Type B pancreatic cell (in vitro differentiated cells): ENCODE measurements at places on chromosomes 3 and 15. TPM values are rescaled to one million over a fixed set of nuclear protein-coding genes. Genes with fewer than 3 reads are reported as not detected.

MUC20 gene
- 19.7 and 20.0 TPM in 2 replicates for total RNA-seq

RASL12 gene
- 0.33 and 4.0 TPM in 2 replicates for total RNA-seq

SPPL2A gene
- 72.4 and 86.3 TPM in 2 replicates for total RNA-seq

ACP3 gene
- total RNA-seq: 3.5 and 8.2 TPM in 2 replicates

MESP2 gene
- not detected in 2 replicates for total RNA-seq

ZKSCAN7 gene
- total RNA-seq: 9.7 and 17.2 TPM in 2 replicates

SH2D7 gene
- total RNA-seq: not detected in 2 replicates

ACSBG1 gene
- total RNA-seq: 0.71 TPM in 1 of 2 replicates, not detected in the other

SERPINI2 gene
- 0.70 TPM in 1 of 2 replicates, not detected in the other for total RNA-seq

EOGT gene
- 4.5 and 8.4 TPM in 2 replicates for total RNA-seq

CELSR3 gene
- total RNA-seq: 9.8 and 10.2 TPM in 2 replicates

CHL1 gene
- 0.59 and 1.4 TPM in 2 replicates for total RNA-seq

ALAS1 gene
- total RNA-seq: 57.1 and 60.8 TPM in 2 replicates

STRA6 gene
- 19.2 and 158 TPM in 2 replicates for total RNA-seq

TIGIT gene
- not detected in 2 replicates for total RNA-seq

CHCHD4 gene
- total RNA-seq: 13.6 and 14.1 TPM in 2 replicates

TRPC1 gene
- total RNA-seq: 3.4 and 11.7 TPM in 2 replicates

PDCD7 gene
- total RNA-seq: 22.2 and 38.9 TPM in 2 replicates

GOLGA6L9 gene
- 4.3 and 10.4 TPM in 2 replicates for total RNA-seq
